ENCODE measurements at places on chromosomes 3 and 15. TPM values are rescaled to one million over a fixed set of nuclear protein-coding genes. Genes with fewer than 3 reads are reported as not detected.

- DNase-seq, result no peak
These were observed 728.3 kb upstream of the SGO1 start for GRCh38 chr3:20914310-20914709.

The DAZL gene
- total RNA-seq, result 21.5 TPM

DNA sequence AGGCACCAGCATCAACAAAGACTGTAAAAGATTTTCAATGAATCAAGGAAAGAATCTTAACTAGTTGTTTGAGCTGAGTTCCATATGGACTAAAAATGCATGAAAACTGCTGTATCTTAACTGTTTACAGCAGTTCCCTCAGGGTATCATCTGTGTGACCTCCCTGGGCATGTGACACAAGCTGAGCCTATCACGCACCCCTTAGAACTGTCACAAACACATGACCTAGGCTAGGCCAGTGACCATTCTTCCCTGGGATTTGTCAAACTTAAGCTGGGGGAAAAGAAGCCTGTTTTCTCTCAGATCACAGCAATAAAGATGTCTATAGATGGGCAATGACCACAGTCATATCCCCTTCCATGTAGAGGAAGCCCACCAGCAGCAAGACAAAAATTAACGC lies 35.7 kb downstream of the IGF2BP2 start:
- DNase-seq, result no peak

- no peak for DNase-seq
These were observed 922.9 kb downstream of the SI start for GRCh38 chr3:164155400-164155799.

DNA sequence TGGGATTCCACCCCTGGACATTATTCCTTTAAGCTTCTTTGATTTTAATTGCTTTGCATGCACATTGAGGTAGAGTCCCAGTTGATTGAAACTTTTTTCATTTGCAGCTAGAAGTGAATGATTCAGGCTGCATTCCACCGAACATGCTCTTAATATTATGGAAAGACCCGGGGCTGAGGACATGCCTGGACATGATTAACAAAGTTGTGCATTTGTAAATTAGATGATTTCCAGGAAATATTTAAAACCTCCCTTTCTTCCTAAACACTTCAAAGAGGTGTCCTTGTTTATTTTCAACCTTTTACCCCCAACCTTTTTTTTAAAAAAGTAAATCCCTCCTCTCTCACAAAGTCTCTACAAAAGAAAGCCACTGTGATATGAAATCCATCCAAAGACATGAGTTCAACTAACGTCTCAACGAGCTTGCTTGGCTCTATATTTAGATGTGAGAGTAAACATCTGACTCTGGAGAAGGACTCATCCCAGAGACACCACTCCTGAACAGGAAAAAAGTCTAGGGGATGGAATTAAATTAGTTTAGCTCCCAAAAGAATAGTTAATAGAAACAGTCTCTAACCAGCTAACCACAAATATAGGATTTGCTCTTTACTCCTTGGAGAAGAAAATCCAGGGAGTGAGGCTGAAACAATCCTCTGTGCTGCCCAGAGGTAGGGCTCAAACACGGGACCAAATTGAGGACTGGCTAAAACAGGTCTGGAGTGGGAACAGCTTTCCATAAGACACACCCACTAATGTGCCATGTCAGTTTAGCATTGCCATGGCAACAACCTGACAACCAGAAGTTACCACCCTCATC lies 83.1 kb downstream of the XXYLT1 start:
- DNase-seq, result no peak

- DNase-seq, result no peak
These were observed 13.4 kb downstream of the APBA2 start for GRCh38 chr15:28899061-28899738.

The MUC4 gene
- total RNA-seq, result 12.0 TPM

DNA sequence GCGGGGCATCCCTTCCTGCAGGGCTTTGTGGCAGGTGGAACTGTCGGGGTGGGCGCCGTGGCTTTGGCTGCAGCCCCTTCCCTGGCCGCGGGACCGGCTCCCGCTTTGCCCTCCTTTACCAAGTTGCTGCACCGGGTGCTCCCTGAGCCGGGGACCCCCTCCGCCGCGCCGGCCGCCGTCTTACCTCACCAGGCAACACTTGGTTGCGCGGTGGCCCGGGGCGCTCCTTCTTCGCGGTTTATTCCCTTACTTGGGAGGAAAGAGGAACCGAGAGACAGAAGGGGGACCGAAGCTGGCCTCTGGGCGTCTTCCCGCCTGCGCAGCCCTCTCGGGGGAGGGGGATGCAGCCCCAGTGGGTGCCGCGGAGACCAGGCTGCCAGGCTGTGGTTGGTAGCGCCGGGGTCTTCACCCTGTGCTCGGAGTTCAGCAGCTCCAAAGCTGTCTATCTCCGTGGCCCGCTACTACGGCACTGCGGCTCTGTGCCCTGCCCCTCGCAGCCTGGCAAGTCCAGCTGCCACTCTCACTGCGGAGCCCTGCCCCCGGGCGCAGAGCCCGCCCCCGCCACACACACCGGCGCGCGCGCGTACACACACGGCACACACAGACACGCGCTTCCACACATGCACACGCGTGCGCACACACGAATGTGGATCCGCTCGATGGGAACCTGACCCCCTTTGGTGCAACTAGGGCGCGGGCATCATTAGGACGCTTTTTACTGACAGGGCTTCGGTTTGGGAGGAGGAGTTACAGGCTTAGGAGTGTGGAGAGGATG lies at the start of gene DGKG:
Gene DGKG, minus strand, starts transcription at position 473 of the 775 bp plus-strand sequence. CDS start 41,775 bp downstream, outside the sequence.
- no peak for DNase-seq

GRCh38 chr3:148214705-148215104 lies 483.0 kb upstream of the AGTR1 start:
- no peak for DNase-seq

The EPHB1 gene
- 21.2 TPM for total RNA-seq

DNA sequence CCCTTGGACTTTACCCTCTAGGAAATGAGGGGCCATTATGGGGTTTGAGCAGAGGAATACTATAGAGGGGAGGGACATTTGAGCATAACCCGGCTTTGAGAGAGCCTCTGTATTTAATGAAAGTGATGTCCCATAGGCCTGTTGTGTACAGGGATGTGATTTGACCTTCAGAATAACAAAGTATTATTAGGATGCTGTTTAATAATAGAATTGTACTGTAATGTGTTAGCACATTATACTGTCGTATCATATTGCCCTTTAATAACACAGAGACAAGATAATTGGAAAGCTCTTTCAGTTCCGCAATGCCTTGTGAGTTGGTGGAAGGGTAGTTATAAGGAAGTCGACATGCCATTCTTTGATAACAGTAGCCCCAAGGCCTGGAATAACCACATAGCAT lies 328.3 kb downstream of the RYR3 start:
- no peak for DNase-seq

DNA sequence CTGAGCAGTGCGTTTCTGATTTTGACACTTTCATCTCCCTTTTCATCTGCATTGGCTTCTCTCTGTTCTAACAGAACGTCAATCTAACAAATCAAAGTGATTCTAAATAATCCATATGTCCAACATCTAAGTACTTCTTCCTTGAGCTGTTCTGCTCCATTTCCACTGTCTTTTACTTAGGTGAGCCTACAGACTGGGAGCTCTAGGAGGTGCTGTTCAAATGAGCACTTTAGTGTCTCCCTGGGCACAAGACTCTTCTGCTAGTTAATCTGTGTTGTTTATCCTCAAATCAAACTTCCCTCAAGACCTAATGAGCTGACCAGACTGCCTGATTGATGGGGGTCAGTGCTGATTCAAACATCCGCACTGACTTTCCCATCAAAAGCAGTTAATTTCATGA lies 408.1 kb downstream of the WDR72 start:
- DNase-seq, result no peak

GRCh38 chr3:96865605-96866004 lies 51.2 kb downstream of the EPHA6 start:
- DNase-seq, result no peak

The TYRO3 gene
- 99.6 TPM for total RNA-seq

GRCh38 chr15:79206940-79207339 lies 75.6 kb upstream of the ANKRD34C start:
- DNase-seq, result no peak

GRCh38 chr3:107627962-107628542 lies 105.3 kb downstream of the BBX start:
- DNase-seq, result no peak

DNA sequence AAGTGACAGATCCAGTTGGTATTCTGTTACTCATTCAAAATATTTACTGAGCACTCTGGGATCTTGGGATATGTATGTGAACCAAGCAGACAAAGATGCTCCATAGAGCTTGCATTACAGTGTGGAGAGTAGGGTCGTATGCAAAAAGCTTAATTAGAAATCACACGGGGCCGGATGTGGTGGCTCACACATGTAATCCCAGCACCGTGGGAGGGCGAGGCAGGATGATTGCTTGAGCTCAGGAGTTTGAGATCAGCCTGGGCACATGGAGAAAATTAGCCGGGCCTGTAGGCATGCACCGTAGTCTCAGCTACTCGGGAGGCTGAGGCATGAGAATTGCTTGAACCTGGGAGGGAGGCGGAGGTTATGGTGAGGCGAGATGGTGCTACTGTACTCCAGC lies 68.7 kb upstream of the MB21D2 start:
- DNase-seq, result no peak

- DNase-seq, result no peak
These were observed 209.5 kb downstream of the SATB1 start for GRCh38 chr3:18215639-18216038.

- DNase-seq, result no peak
These were observed 60.5 kb downstream of the TOP2B start for GRCh38 chr3:25604107-25604805.

All from prostate gland (tissue), 2 donors.